ENCODE measurements at places on chromosomes 6 and 20.

GRCh38 chr20:16189371-16189770 lies 383.9 kb downstream of the KIF16B start:
- peaks cover 2% of the 10 kb centered on the region for H3K4me1 ChIP-seq
- no peaks in the 10 kb centered on the region for H3K36me3 ChIP-seq
- no peak overlapping the region for H3K27ac ChIP-seq
- no peaks in the 10 kb centered on the region for H3K27me3 ChIP-seq
- H3K4me3 ChIP-seq = no peak overlapping the region

DNA sequence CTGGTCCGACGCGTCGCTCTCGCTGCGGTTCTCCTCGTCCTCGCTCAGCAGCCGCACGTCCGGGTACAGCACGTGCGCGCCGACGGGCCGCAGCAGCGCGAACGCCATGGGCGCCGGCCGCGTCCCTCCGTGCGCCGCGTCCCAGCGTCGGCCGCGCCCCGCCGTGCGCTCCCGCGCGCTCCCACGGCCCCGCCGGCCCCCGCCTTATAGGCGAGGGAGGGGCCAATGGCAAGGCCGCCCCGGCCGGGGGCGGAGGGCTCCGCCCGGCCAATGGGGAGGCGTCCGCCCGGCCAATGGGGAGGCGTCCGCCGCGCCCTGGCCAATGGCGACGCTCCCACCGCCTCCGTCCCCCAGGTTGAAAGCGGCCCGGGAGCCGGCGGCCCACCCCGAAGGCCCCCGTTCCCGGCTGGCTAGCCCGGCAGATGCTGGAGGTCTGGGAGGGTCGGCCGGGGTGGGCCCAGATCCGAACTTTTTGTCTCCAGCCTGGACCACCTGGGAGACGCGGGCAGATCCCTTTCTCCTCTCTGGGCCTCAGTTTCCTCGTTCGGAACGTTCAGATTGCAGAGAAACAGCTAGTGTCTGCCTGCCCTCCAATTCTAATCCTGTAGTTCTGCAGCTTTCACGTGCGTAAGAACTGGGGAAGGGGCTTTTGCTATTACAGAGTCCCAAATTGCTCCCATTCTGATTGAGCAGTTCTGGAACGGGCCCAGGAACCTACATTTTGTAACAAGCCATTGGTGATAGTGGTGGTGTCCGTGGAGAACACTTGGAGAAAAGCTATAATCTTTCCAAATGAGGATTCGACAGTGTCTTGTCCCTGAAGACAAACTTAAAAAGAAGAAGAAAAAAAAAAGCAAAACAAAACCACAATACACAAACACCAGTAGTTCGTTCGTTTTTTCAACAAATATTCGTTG lies at the start of gene TCF15:
Gene TCF15 (minus strand): TSS at position 180 of the 917 bp plus-strand sequence. CDS start 72 bp downstream, at position 108.
- H3K36me3 ChIP-seq = peaks cover 6% of the 10 kb centered on the region
- peaks cover 54% of the 10 kb centered on the region for H3K4me1 ChIP-seq
- DNase-seq = peak; percentile 90
- H3K4me3 ChIP-seq = peak within 1 kb of the TSS; percentile 45
- H3K27ac ChIP-seq = peak within 1 kb of the TSS; percentile 3
- H3K27me3 ChIP-seq = peaks cover 42% of the 10 kb centered on the region

DNA sequence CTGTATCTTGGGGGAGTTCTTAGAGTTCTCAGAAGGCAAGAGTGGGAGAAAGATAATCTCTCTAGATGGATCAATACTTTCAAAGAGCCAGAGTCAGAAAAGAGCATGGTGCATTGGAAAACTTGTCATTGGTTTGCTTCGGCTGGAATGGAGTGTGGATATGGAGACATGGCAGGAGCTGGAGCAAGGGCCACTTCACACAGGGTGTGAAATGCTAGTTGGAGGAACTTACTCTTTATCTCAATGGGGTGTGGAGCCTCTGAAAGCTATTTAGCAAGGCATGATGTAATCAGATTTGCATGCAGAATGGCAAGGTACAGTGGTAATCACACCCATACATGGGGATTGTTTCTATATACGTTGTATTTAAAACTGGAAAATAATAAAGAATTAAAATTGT lies 31.5 kb upstream of the PAQR8 start:
- no peak overlapping the region for H3K27ac ChIP-seq
- H3K36me3 ChIP-seq = no peaks in the 10 kb centered on the region
- H3K27me3 ChIP-seq = no peaks in the 10 kb centered on the region

DNA sequence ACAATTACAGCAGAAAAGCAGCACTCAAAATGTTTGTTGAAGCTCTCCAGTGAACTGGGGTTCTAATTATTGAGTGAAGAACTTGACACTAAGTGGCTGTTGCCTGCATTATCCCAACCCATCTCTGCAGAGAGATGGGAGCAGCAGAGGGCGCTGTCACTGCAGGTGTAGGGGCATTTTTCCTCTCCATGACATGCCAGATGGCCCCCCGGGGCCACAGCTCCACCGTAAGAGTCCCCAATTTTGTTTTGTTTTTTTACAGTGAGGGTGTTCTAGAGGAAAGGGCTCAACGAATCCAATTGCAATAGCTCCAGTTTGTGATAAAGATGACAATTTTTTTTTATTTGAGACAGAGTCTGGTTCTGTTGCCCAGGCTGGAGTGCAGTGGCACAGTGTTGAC lies 1.9 kb upstream of the FUCA2 start:
- no peak for DNase-seq
- H3K4me1 ChIP-seq = peaks cover 26% of the 10 kb centered on the region
- H3K27ac ChIP-seq = no peak overlapping the region
- H3K27me3 ChIP-seq = peaks cover 2% of the 10 kb centered on the region
- H3K4me3 ChIP-seq = no peak overlapping the region

DNA sequence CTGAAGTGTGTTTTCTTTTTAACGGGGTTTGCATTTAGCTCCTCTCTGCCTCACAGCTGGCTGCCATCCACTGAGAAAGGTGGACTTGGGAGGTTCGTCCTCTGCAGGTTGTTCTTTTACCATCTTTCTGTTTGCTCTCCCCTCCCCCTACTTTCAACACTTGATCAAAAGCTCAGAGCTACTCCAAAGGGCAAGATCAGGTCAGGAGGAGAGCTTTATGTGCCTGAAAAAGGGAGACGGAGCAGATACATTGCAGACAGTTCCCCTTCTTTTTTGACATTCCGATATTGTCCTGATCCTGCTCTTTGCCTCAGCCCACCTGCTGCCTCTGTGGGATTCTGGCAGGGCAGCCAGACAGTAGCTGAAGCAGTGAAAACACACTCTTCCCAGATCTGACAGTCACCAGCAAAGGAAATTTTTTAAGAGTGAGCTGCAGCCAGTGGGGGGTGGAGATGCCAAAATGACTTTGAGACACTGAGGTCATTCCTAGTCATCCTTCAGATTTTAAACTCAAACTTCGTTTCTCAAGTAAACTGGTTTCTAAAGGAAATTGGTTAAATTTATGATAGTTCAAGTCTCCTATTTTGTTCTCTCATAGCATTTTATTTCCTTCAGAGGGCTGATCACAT lies 26.5 kb downstream of the SMLR1 start:
- no peak for DNase-seq
- H3K4me1 ChIP-seq = no peaks in the 10 kb centered on the region
- H3K27ac ChIP-seq = no peak overlapping the region

DNA sequence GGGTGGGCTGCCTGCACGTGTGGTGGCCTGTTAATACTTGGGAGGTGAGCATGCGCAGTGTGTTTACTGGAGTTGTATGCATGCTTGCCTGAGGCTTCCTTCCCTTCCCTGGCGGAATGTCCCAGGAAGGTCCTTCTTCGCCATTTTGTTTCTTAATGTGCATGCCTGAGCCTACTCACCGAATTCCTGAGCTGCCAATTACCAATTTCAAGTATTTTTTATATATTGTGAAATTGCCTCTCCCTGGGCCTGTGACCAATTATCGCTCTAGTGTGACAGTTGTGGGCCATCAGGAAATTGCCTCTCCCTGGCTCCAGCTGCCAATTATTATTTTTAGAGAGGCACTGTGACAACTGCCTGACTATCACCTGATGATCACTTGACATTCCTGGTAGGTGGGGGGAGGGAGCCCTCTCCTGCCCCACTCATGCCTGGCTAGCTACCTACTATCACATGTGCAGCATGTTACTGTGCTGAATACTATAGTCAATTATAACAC lies 70.0 kb downstream of the FAM50B start:
- no peaks in the 10 kb centered on the region for H3K27me3 ChIP-seq
- peaks cover 10% of the 10 kb centered on the region for H3K4me1 ChIP-seq
- no peaks in the 10 kb centered on the region for H3K36me3 ChIP-seq
- peak overlapping the region; percentile 65 for H3K27ac ChIP-seq

DNA sequence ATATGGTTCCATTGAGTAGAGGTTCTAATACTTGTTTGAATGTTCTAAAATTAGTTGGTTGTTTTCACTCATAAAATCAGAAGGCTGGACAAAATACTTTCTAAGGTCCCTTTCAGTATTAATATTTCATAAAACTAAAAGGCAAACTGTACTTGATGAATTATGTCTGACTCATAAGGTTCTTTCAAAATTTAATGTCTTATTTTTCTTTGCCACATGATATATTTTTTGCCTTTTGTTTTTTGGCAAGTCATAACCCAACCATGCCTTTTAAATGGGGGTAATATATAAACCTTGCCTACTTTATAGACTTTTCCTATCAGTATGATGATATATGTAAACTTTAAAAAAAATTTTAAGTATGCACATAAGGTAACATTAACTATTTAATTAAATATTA lies 244.7 kb downstream of the PTPRK start:
- no peaks in the 10 kb centered on the region for H3K4me1 ChIP-seq
- no peak for DNase-seq
- no peak overlapping the region for H3K4me3 ChIP-seq
- no peaks in the 10 kb centered on the region for H3K36me3 ChIP-seq

GRCh38 chr6:72580281-72580940 lies 41.5 kb upstream of the KCNQ5 start:
- H3K36me3 ChIP-seq = no peaks in the 10 kb centered on the region
- H3K4me3 ChIP-seq = no peak overlapping the region
- DNase-seq = peak; percentile 57
- no peaks in the 10 kb centered on the region for H3K4me1 ChIP-seq
- H3K27ac ChIP-seq = no peak overlapping the region
